ENCODE measurements at places on chromosomes 2 and 18.

DNA sequence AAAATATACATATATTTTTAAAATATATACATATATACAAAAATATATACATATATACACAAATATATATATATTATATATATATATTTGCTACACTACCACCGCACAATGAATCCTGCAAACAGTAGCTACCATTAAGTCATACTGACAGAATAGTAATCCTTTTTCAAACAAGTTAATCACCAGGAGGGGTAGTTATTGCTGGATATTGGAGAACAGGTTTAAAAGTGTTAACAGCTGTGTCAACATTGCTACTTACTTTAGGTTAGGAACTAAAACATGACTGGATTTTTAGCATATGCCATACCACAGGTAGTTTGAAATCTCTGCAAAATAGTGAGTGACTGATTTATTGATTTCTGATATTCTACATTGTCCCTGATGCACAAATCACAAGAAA, 529.1 kb upstream of the CDH7 start:
- DNase-seq, result no peak

DNA sequence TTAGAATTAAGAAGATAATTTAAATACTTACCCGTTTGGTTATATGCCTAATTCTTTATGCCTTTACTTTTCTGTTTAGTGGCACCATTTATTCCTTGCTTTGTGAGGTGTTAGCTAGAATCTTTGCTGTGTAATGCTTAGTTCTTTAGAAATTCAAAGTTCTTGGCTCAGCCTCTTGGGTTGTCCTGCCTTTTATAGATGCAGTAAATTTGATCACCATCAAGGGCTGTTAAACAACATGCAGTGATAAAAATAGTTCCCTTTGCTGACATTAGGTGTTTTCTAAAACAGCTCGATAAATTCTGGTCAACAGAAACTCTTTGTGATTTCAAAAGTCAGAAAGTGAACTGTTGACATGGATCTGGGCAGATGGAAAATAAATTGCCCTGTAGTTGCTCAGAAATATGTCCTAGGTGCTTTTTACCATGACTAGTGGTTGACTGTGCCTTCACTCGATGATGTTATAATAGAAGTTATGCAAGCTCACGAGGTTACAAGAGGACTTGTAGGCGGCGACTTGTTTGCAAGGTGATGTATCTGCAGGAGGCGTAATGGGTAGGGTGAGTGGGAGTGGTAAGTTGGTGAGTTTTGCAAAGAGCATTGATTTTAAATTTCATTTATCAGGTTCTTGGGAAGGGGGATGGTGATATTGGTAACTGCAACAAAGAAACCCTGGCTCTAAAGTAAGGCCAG, 52.1 kb downstream of the LRRTM1 start:
- no peak for DNase-seq

DNA sequence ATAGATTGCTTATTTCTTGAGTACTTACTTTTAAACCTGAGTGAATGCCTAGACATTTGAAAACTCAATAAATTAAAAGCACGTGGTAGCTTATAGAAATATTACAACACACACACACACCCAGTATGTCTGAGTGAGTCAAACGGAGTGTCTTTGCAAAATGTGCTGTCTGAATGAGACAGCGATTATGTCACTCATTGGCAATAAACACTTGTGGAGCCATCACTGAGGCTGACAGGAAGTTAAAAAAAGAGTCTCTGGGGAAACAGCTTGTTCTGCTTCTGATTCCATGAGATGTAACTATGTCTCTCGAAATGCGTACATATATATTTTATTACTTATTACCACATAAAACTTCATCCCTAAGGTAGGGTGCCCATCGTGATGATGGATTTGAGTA, 22.3 kb upstream of the VPS4B start:
- no peak for DNase-seq

DNA sequence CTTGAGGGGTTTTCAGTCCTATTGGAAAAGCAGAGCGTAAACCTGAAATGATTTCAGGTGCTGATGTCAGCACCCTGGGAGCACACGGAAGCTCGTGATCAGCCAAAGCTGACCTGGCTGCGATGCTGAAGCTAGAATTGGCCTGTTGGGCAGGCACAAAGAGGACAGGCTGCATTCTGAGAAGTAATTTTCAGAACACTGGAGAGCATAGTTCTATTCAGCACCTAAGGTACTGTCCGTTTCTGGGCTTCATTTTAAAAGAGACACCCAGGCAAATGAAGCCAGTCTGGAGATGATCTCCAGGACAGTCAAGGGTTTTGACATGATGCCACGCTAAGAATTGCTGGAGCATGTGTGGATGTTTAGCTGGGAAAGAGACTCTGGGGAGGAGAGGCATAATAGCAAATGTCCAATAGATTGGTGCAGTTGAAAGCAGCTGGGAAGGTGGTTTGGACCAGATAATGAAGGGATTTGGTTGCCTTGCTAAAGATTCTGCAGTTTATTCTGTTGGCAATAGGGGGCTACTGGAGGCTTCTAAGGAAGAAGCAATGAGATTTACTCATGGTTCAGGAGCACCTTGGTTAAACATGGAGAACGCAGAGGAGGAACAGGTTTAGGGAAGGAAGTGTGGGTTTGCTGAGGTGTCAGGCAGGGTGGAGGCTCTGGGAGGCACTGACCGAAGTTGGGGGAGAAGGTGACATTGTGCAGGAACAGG, 86.6 kb downstream of the ACOXL start:
- DNase-seq, result peak; percentile 51

DNA sequence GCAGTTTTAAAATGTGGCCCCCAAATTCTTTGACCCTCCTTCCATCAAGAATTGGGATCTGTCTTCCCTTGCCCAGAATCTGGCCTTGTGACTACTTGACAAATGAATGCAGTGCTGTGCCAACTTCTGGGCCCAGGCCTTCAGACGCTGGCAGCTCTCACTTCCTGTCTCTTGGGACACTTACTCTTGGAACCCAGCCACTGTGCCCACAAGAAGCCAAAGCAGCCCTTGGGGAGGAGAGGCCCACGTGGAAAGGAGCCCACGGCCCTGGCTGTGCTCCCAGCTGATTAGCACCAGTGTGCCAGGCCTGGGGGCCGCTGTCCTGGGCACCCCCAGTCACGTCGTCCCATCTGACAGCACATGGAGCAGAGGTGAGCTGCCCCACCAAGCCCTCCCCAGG, 56.6 kb downstream of the RPL37A start:
- DNase-seq, result no peak

GRCh38 chr18:32669549-32670165, 103.2 kb downstream of the KLHL14 start:
- DNase-seq, result peak; percentile 61

GRCh38 chr2:113755835-113756354, 547 bp downstream of the SLC35F5 start:
- peak; percentile 59 for DNase-seq

DNA sequence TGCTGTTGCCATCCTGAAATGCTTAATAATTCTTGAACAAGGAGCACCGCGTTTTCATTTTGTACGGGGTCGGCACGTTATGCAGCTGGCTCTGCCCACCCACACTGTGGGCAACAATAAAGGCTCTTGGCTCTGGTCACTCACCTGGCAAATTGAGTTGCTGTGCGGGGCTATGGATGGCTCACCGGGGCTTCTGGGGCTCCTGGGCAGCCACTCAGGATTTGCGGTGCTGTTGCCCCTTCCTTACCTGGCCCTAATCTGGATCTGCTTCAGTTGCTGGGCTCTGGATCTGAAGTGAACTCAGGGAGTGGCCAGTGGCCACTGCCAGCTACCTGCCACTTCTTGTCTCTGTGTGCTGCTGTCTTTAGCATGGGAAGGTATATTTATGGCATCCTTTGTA, 22.7 kb downstream of the RHOB start:
- no peak for DNase-seq

- DNase-seq, result no peak
These were observed 40.0 kb upstream of the LAPTM4A start for GRCh38 chr2:20091305-20091991.

- DNase-seq, result peak; percentile 26
These were observed 89.7 kb upstream of the SEC11C start for GRCh38 chr18:59049721-59050660.

DNA sequence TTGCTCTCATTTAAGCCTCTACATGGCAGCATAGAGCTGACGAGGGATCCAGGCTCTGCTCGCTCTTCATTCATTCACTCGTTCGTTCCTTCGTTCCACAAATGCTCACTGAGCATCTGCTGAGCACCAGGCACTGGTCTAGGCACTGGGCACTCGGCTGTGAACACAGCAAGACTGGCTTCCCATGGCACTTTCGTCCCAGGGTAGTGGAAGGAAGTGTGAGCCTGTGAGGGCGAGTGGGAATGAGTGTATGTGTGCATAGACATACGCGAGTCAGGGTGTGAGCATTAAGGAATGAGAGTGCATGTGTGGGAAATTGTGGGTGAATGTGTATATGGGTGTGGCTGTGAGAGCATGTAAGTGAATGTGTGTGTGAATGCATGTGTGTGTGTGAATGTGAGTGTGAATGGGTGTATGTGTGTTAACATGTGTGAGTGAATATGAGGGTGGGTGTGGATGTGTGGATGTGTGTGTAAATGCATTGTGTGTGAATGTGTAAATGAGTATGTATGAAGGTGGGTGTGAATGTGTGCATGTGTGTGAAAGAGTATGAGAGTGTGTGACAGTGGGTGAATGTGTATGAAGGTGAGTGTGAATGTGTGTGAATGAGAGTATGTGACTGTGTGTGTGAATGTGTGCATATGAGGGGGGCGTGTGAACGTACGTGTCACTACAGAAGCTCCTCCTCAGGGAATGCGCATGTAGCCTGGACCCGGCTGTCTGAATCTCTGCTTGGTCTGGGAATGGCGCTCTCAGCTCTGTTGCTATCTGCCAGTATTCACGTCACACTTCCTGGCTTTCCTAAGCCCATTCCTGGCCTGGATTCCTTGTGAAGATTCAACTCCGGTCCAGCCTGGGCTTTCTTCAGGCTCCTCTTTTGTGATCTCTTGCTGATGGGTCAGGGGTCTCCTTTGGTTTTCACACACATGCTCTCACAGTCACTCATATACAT, 28.8 kb downstream of the SNORC start:
- DNase-seq, result no peak

DNA sequence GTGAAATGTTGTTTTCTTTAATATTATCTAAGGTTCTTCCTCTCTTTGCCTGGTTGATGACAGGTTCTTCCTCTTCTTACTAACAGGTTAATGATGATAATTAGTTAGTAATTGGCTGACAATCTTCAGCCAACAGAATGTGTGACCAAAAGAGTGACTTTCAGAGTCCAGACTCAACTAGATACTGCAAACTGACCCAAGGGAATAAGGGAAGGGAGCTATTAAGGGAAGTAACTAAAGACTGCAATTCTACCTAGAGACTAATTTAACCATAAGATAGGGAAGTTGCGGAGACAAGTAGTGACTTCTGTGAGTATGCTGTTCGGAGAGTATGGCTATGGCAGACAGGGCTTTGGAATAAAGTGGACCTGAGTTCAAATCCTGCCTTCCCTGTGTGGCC, 127.3 kb upstream of the TACR1 start:
- no peak for DNase-seq

GRCh38 chr2:25273985-25274535, 67.7 kb downstream of the DNMT3A start:
- no peak for DNase-seq

DNA sequence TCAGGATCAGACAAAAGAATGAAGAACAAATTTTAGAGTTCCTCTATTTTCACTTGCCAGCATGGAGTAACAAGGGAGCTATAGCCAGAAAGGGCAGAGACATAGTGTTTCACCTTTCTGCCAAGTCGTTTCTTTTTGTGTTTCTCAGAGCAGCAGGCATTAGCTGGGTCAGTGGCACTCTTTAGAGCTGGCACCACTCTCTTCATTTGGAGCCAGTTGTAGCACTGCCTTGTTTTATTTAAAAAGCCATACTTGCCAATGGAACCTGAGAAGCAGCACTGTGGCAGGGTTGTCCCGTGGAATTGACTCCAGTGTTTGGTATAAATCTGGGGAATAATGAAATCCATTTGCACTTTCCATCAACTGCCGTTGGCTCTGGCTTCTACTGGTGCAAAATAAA, 64.0 kb downstream of the LRRTM4 start:
- no peak for DNase-seq

DNA sequence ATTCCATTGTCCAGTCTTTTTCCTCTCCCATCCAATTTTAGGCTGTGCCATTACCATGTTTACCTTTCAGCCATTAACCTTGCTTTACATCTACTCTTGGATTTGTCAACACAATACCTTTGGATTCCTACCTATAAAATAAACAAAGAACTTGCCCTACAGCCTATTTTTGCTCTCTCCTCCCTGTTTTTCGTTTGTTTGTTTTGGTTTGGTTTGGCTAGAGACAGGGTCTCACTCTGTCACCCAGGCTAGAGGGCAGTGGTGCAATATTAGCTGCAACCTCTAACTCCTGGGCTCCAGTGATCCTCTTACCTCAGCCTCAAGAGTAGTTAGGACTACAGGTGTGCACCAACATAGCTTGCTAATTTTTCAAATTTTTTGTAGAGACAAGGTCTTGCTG, 76.1 kb downstream of the SP100 start:
- DNase-seq, result no peak

GRCh38 chr2:114044985-114045384, 155.1 kb downstream of the ACTR3 start:
- DNase-seq, result no peak

DNA sequence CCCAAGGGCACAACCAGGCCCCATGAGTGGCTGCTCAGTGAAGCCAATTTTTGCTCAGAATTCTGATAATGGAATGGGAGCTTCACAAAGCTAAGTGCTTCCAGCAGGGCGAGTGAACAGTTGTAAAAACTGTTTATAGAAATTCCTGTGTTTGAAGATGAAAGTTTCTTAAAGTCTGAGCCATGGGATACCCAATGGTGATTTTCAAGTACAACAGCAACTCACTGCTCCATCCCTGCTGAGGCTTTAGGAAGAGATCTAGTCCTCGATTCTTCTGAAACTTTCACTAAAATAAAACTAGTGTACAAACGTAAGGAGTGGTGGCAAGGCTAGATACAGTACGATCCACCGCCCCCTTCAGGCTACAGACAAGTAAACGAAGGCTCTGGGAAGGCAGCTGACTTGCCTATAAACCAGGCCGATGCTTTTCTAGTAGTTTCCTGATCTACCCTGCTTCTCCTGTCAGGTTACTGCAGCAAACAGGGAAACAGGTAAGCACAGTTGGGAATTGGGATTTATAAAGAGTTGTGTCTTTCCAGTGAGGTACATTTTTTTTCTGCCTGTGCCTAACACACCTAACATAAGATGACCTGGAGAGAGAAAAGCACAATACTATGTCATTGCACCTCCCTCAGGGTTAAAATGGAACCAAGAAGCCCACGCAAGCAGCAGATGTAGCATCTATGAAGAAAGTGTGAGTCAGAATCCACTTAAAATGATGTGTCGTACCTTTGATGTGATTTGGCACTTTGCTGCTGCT, 108.7 kb downstream of the UXS1 start:
- peak; percentile 69 for DNase-seq

- no peak for DNase-seq
These were observed 807.0 kb downstream of the SLC4A3 start for GRCh38 chr2:220434385-220434784.

DNA sequence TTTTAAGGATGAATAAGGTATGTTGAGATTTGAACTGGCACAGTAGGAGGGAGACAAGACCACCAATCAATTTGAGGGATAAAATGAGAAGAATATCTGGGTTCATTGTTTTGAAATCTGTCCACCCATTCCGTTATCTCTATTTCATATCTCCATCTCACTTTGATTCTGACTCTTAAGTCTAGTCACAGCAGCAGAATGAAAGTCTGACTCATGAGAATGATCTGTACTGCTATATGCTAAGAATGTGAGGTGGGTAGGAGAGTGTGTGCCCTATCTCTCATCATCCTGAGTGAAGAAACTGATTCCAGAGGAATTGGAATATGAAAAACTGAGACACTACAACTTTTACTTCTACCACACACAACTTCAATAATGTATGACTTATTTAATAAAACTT, 1994.5 kb upstream of the PIK3C3 start:
- DNase-seq, result no peak

All from GM23338 (cell line).